ENCODE measurements at places on chromosomes 1 and 21. TPM values are rescaled to one million over a fixed set of nuclear protein-coding genes. Genes with fewer than 3 reads are reported as not detected.

Gene MYCL
- 1.7 TPM for polyA plus RNA-seq

DNA sequence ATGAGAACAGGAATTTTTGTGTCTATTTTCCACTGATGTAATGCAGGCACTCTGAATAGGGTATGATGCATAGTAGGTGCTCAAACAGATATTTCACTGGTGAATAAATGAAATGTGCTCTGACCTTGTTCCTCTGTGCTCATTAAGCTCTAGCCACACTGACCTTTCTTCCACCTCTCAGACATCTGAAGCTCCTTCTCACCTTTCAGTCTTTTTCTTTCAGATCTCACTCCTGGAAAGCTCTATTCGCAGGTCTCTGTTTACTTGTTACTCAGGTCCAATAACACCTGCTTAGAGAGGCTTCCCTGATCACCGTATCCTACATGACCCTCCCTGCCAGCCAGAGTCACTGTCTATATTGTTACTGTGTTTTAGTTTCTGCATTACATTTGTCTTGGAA is 59.2 kb upstream of the IVNS1ABP start:
- H3K27ac ChIP-seq, result no peak overlapping the region
- no peak overlapping the region for H3K4me3 ChIP-seq
- no peak for DNase-seq

- H3K36me3 ChIP-seq, result no peaks in the 10 kb centered on the region
- no peak overlapping the region for H3K27ac ChIP-seq
- H3K4me3 ChIP-seq, result no peak overlapping the region
- H3K27me3 ChIP-seq, result peaks cover 4% of the 10 kb centered on the region
- no peak for DNase-seq
- no peaks in the 10 kb centered on the region for H3K4me1 ChIP-seq
Measured at GRCh38 chr1:7366955-7367665, 404.0 kb upstream of the VAMP3 start.

- no peaks in the 10 kb centered on the region for H3K27me3 ChIP-seq
- DNase-seq, result no peak
Measured at GRCh38 chr1:219717536-219717935, 104.6 kb upstream of the ZC3H11B start.

Gene WNT3A
- not detected for polyA plus RNA-seq
